ENCODE measurements at places on chromosomes 5 and 9.

DNA sequence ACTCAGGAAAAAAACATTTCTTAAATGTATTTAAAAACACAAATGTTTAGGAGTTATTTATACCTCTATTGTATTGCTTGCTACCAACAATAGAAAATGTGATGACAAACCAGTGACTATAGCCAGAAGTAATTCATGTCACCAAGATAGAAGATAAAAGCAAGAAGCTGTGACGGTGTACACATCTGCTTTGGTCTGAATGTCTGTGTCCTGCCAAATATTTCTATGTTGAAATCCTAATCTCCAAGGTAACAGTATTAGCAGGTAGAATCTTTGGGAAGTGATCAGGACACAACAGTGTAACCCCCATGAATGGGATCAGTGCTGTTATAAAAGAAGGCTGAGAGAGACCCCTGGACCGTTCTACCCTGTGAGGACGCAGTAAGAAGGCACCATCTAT lies 74.7 kb downstream of the CEMIP2 start:
- DNase-seq = no peak

DNA sequence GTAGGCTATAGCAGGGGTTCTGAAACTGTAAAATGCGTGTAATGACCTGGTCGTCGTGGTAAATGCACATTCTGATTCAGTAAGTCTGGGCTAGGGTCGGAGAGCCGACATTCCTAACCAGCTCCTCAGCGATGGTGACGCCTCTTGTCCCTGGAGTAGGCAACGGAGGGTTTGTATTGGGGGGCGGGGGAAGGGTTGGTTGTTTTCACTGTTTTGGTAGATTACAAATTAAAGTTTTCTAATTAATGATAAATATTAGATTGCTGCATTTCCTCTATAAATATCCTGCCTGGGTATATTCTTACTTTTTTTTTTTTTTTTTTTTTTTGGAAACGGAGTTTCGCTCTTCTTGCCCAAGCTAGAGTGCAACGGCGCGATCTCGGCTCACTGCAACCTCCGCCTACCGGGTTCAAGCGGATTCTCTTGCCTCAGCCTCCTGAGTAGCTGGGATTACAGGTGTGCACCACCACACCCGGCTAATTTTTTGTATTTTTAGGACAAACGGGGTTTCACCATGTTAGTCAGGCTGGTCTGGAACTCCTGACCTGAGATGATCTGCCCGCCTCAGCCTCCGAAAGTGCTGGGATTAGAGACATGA lies 566 bp upstream of the ALDH7A1 start:
- DNase-seq = no peak

GRCh38 chr9:18822850-18823249 lies 210.2 kb downstream of the SAXO1 start:
- DNase-seq = no peak

DNA sequence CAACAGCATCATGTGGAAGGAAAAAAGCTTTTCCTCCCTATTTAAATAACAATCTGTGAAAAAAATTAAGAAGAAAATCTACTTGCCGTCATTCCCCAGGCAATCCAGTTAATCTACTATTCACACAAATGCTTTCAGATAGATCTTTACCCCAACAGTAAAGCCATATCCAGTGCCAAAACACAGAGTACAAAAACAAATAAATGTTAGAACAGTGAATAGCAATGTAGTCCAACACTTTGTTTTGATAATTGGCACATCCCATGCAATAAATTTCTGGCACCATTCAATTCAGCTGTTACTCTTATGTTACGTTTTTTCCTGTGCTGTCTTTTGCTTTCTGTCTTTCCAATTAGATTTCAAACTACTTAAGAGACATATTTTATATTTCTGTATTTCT lies 2245.5 kb upstream of the WWC1 start:
- DNase-seq = no peak

GRCh38 chr5:82661462-82661861 lies 383.3 kb upstream of the RPS23 start:
- DNase-seq = no peak

DNA sequence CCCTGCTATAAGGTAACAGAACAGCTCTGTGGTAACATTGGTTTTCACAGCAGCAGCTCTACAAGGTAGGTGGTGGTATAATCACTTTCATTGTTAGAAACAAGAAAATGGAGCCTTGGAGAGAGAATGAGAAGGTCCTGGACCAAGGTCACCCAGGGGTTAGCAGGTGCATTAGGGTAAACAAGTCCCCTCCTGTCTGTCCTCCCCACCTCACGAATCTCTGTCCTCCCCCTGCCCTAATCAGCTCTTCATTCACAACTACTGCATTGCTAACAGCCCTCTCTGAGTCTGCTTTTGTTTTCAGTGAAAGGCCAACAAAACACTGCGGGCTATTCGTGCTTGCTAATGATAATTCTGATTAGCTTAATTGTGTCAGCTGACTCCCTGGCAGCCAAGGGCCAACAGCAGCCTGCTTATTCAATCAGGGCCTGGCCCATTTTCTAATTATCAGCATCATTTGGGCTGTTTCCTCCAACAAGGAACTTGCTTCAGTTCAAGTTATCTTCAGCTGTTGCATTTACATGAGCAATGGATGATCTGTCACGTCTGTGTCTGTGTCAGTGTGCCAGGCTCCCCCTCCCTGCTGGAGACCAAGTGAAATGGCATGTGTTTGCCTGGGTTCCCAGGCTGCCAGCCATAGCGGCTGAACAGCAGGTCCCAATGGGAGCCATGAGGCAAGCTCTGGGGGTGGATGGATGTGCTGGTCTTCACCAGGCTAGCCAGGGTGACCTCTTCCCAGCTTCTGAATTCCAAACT lies 56.7 kb upstream of the EQTN start:
- no peak for DNase-seq

GRCh38 chr9:26229324-26230054 lies 551.2 kb upstream of the TUSC1 start:
- DNase-seq = no peak

- no peak for DNase-seq
These were observed 492 bp upstream of the FAM169A start for GRCh38 chr5:74866596-74867162.
